GOT3 (cell line): ENCODE measurements at places on chromosomes 7 and 10.

DNA sequence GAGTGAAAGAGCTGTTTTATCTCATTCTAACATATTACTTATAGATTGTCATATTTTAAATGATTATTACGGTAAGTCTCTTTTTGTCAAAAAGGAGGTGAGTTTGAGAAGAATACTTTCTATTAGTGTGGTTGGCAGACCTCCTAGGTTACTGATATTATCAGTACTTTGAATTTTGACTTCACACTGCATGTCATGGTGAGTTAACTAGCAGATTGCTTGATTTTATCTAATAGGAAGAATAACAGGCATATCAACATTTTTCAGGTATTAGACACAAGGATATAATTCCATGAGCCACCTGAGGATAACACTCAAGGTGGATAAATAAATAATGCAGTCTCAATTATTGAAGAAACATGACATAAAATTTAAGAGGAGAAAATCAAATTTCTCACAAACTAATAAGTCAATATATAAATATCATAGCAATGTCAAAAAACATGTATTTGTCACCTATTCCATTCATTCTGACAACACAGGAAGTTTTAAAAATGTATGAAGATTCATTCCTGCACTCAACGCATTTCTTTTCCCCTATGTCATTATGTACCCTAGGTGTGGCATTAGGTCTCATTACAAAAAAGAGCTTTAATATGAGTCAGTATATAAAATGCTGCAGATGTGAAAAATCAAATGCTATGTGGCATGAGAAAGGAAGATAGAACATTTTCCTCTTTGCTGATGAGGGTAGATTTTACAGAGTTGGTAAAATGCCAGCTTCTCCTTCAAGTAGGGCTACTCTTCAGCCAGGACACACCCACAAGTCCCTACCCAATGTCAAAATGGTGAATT lies 1621.6 kb downstream of the REEP3 start:
- DNase-seq = no peak

DNA sequence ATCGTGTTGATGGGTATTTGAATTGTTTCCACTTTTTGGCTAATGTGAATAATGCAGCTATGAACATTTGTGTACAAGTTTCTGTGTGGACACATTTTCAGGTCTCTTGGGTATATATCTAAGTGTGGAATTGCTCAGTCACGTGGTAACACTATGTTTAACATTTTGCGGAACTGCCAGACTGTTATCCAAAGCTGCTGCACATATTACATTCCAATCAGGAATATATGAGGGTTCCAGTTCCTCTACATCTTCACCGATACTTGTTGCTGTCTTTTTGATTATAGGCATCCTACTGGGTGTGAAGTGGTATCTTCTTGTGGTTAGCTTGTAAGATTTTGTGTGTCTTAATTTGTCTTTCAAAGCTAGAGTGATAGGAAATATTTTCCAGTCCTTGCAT lies 6.8 kb downstream of the PTPN12 start:
- no peak for DNase-seq

DNA sequence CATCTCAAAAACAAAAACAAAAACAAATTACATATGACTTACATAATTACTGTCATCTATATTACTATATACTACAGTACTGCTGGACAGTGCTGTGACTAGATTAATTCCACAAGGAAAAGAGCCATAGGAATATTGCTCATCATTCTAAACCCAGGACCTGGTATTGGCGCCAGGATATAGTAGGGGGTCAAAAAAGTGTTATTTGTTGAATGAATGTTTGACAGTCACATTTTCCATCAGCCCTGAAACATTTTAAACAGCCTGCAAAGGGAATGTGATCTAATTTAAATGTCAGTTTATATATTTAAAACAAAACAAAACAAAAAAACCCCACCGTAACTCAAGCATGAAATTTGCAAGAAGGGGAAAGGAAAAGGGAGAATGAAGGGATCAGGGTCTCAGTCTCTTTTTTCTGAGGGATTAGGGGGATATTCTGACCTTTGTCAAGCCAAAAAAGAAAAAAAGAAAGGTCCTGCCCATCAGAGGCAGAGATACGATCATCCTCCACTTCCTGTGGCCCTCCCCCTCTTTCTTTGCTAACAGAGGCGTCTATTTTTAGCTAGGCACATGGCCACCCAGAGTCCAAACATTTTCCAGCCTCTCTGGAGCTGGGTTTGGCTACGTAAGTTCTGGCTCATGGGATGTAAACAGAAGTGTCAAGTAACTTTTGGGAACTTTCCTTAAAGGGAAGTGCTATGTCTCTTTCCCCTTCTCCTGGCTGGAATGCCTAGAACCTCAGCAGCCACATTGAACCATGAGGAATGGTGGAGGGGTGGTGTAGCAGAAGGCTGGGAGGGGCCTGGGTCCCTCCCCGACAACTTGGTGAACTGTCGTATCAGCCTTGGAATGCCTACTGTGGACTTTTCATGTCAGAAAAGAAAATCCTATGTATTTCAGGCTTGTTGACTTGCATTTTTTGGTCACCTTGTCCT lies 44.6 kb upstream of the DLG5 start:
- no peak for DNase-seq

- DNase-seq = no peak
Observed at GRCh38 chr7:13197501-13197900, 510.1 kb downstream of the ARL4A start.

DNA sequence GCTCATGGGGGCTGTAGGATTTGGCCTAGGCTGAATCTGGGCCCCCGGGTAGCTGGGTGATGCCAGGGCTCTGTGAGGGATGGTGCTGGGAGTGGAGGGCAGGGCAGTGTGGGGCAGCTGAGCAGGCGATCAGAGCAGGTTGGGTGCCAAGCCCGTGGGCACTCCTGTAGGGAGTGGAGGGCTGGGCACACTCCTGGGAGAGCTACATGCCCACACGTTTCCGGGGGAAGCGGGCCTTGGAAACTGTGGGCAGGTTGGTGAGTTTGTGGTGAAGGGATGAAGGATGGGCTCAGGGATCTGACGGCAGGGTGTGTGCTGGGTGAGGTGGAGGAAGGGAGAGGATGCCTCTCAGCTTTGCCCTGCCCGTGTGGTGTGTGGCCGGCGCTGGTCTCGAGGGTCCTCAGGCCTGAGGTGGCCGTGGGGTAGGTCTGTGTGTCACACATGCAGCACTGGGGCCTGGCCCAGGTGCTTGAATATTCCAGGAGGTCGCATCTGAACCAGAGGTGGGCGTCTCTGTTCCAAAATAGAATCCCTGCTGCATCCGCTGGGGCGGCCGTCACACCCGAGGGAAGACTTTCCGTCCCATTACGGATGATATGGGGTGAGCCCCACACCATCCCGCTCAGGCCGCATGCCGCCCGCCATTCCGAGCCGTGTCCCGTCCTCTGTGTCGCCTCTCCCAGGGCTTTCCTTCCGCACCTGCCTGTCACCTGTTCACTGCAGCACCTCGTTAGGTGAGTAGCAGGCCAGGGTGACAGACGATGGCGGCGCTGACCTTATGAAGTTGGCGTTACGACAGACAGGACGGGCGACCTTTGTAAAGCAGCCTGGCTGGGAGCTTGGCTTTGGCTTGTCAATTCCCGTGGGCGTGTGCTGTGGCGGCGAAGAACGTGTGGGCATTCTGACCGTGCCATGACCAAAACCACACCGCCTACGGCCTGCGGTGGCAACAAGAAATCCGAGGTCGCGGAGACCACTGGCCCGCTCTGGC lies 143.6 kb downstream of the ACTR3B start:
- no peak for DNase-seq

DNA sequence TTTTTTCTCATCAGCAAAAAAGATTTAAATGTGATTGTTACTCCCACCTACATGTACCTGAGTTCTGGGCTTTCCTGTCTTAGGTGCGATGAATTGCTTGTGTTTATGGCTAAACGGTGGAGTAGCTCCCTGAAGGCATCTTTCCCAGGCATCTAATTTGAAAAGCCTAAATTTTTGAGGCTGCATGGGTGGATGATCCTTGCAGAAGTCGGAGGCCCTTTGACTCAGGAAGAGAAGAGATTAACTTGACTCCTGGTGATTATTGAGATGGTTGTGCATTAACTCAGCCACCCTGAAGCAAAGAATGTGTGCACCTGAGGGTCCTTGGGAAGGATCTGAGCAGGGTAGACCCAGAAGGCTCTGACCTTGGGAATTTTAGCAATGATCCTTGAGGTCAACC lies 155.6 kb upstream of the SEMA3C start:
- DNase-seq = no peak

DNA sequence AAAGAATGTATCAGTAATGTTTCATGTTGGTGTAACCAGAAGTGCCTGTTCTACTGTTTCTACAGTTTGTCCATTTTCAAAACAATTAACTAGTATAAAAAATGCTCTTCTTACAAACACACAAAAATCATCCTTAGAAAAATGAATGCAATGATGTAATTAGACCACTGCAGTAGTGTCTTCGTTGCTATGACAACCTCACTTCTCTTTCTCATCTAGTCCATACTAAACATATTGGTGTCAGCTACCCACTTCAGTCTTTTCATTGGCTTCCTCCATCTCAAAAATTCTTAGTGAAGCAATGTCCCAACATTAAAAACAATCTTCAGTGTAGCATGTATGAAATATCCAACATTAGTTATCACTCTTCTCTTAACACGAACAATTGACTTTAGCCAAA lies 1265.8 kb downstream of the REEP3 start:
- no peak for DNase-seq

GRCh38 chr7:140232957-140233917 lies 56.5 kb upstream of the KDM7A start:
- DNase-seq = no peak

DNA sequence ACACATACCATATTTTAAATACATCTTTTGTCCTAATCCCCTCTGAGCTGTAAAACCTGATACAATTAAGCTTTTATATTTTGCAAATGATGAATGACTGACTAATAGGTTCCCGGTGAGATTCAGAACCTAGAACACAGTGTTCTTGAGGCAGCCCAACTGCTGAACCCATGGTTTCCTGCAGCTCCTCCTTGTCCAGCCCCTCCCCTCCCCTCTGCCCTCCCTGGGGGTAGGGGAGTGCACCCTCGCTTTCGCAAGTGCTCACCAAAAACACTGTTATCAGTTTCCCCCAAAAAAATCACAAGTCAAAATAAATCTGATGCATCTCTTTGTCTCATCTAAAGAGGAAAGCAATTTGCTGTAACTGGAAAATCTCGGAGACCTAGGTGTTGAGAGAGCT lies 602.8 kb downstream of the KCNMA1 start:
- no peak for DNase-seq

GRCh38 chr10:6309816-6310215 lies 107.1 kb downstream of the PFKFB3 start:
- DNase-seq = no peak

DNA sequence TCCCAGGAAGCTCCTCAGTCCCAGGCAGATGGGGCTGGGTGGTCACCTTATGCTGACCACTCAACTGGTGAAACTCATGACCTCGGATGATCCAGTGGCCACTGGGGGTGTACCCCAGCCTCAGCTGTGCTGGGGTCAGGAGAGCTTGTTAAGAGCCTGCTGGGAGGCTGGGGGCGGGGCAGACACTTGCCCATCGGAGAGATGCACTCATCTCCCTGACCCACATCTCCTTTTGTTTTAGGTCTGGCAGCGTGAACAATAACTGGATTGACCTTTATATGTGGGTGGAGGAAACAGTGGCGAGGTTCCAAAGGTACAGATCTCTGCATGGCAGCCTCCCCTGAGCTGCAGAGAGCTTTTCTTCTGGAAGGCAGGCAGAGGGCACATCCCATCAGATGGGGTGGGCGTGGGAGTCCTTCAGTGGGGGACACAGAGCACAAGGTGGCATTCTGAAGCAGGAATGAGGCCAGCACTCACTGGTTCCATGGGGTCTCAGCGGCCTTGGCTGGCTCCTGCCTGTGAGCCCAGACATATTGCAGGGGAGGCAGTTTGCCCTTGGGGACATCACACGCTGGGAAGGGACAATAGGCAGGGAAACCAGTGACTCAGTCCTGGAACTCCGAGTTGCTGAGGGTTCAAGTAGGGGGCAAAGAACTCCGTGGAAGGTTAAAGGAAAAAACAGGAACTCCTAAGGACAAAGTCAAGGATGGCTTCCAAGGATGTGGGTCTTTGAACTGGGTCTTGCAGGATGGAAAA lies 5.2 kb downstream of the ANTXRL start:
- DNase-seq = no peak

DNA sequence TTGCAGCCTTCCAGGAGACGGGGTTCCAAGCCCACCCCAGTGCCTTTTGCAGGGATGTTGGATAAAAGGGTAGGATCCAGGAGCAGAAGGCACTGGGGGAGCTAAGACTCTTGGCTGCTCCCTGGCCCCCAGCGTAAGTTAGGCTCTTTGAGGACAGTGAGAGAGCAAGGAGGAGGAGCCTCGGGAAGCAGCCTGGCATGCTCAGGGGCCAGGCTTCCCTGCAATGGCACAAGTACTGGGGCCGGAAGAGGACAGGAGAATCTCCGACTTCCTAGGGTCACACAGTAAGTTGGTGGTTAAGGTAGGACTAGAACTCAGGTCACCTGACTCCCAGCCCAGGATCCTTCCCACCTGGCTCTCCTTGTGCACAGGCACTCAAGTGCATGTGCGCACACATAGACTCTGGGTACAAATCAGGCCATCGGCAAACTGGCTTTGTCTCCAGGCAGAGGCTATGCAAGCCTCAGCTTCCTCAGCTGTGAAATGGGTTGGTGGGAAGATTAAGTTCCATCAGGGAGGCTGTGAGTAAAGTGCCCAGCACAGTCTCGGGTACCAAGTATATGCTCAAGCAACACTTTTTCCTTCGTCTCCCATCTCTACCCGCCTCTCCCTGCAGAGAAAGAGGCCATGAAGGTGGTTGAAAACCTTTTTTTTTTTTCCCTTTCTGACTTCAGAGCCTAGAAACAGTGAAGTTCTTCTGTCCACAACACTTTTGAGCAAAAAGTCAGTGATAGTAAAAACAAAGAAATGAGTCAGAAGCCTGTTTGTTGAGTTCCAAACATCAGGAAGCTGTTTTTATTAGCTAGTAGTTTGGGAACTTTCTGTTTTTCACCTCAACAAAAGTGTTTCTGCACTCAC lies 79.1 kb downstream of the NEURL1 start:
- no peak for DNase-seq

DNA sequence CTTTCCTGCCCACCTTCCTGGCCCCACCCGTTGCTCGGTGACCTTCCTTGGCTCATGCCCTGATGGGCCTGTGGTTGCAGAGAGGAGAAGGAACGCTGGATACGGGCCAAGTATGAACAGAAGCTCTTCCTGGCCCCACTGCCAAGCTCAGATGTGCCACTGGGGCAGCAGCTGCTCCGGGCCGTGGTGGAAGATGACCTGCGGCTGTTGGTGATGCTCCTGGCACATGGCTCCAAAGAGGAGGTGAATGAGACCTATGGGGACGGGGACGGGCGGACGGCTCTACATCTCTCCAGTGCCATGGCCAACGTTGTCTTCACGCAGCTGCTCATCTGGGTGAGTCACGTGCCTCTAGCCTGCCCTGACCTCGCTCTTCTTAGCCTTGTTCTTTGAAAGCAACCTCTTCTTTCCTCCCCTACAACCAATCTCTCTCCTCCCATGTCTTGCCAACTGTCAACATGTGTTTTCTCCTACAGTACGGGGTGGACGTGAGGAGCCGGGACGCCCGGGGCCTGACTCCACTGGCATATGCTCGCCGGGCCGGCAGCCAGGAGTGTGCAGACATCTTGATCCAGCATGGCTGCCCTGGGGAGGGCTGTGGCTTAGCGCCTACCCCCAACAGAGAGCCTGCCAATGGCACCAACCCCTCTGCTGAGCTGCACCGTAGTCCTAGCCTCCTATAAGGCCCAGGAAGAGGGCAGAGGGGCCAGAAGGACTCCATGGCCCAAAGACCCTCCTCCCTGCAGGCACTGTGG lies 24.1 kb downstream of the GBX1 start:
- DNase-seq = no peak
